ENCODE measurements at places on chromosomes 6 and 20. TPM values are rescaled to one million over a fixed set of nuclear protein-coding genes. Genes with fewer than 3 reads are reported as not detected.

KCNQ5 gene
- total RNA-seq, result 6.5 TPM

SLC35D3 gene
- not detected for total RNA-seq

DNA sequence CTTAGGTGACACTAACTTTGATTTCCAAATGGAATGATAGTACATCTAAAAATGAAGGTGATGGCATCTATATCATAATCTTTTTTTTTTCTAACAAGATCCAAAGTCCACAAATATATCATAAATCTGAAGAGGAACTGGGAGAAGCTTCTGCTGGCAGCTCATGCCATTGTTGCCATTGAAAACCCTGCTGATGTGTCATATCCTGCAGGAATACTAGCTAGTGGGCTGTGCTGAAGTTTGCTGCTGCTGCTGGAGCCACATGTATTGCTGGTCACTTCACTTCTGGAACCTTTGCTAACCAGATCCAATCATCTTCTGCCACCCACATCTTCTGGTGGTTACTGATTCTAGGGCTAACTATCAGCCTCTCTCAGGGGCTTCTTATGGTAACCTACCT lies 27.4 kb upstream of the KHDC1 start:
- DNase-seq, result no peak

CDSN gene
- total RNA-seq, result not detected

GRCh38 chr20:51620432-51620831 lies 77.9 kb upstream of the NFATC2 start:
- no peak for DNase-seq

Data from tongue (tissue), 3 donors.